ENCODE measurements at places on chromosomes 3 and 15.

- peaks cover 10% of the 10 kb centered on the region for H3K27me3 ChIP-seq
- H3K4me1 ChIP-seq = no peaks in the 10 kb centered on the region
- H3K36me3 ChIP-seq = no peaks in the 10 kb centered on the region
- DNase-seq = no peak
Observed at GRCh38 chr15:31446546-31446945, 119.9 kb downstream of the KLF13 start.

- no peak for DNase-seq
- H3K27ac ChIP-seq = no peak overlapping the region
- peaks cover 55% of the 10 kb centered on the region for H3K36me3 ChIP-seq
- no peaks in the 10 kb centered on the region for H3K4me1 ChIP-seq
- H3K27me3 ChIP-seq = no peaks in the 10 kb centered on the region
Observed at GRCh38 chr3:33687406-33688010, 30.5 kb downstream of the CLASP2 start.

GRCh38 chr3:175495331-175495730 is 636.2 kb downstream of the NAALADL2 start:
- no peak overlapping the region for H3K27ac ChIP-seq
- no peaks in the 10 kb centered on the region for H3K27me3 ChIP-seq
- no peak for DNase-seq
- H3K4me1 ChIP-seq = no peaks in the 10 kb centered on the region

DNA sequence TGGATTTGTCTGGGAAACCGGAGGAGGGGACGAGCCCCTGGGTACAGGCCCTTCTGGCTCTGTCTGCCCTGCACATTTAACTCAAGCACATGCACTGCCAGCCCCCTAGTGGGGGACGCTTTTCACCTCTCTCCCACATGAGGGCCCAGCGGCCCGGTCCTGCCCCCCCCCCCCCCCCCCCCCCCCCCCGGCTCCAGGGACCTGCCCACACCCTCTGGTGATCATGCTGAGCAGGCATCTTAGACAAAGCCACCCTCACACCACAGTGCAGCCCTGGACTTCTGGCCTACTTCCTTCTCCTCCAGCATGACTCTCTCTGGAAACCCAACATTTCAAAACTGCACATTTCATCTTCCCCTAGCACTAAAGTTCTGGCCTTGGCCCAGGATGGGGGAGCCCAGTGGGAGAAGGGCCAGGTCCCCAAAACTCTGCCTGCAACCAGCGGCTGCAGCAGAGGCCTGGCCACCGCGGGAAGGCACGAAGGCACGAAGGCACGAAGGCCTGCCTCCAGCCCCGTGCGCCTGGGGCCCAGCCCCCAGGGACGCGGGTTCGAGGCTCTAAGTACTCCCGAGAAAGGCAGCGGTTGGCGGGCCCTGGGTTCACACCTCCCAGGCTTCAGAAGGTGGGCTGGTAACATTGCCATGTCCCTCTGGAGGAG is 14.1 kb downstream of the KLF15 start:
- DNase-seq = peak; percentile 47
- no peaks in the 10 kb centered on the region for H3K27me3 ChIP-seq
- H3K36me3 ChIP-seq = no peaks in the 10 kb centered on the region
- H3K4me1 ChIP-seq = no peaks in the 10 kb centered on the region
- H3K4me3 ChIP-seq = no peak overlapping the region

DNA sequence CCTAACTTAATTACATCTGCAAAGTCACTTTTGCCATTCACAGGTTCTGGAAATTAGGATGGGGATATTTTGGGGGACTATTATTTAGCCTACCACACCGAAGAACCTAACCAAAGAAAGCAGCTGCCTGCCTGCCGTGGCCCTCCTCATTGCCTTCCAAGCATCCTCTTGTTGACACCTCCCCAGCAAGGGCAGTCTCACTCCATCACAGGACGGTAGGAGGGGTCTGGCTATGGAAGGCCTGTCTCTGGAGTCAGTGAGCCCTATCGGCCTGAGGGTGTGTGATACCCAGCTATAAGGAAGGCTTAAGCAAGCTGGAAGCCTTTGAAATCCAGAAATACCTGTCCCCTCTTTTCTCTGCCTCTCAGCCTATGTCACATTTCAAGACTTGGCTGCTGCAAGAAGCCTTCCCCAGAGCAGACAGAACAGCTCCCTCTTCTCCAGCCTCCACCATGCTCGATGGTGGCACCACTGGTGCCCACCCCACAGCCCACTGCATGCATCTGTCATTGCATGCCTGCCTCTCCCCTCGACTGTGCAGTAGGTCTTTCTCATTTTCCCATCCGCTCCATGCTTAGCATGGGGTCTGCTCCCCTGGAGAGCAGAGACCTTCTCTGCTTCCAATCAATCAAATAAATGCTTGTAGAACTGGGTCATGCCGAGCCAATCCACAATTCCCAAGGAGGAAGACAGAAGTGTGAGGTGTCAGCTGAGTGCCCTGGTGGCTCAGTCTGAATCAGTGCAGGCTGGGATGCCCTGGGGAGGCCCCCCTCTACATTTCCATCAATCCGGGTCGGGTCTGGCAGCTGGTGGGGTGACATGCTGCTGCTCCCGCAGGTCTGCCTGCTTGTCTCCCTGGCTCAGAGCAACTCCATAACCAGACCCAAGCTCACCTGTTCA is 23.9 kb upstream of the LOXL1 start:
- H3K4me1 ChIP-seq = no peaks in the 10 kb centered on the region
- peaks cover 7% of the 10 kb centered on the region for H3K27me3 ChIP-seq
- no peak overlapping the region for H3K4me3 ChIP-seq

DNA sequence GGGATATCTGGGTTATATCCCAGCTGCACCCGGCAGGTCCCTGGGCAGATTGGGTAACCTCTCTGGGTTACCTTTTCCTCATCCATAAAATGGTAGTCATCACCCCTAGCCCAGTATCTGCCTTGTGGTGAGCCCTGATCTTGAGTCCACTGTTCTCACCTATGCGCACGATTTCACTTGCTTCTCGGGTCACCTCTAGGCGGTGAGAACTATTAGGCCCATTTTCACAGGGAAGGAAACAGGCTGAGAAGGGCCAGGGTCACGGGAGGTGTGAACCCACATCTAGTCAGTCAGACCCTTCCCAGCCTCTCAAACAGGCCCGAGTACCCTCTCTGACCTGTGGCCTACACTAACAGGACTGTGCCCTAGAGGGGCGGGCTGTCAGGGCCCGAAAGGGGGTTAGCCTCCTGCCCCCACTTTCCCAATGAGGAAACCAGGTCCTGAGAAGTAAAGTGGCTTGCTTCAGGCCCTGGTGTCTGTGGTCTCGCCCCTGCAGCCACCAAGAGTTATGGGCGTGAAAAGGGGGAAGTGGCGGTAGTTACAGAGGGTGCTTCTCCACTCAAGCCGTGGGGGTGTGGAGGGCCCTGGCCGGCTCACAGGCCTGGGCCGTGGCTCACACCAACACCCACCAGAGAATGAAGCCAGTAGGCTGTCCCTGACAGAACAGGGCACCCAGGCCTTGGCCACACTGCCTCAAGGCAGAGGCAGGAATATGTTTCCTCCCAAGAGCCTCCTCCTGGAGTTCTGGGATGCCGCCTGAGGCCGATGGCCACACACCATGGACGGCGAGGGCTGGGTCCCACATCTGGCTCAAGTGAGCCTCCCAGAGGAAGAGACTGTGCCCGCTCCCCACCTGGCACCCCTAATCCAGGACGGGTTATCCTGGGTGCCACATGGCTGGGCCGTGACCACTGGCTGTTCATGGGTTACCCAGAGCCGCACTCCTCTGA is 19.5 kb downstream of the PSTPIP1 start:
- H3K4me1 ChIP-seq = no peaks in the 10 kb centered on the region
- no peak overlapping the region for H3K4me3 ChIP-seq
- H3K27ac ChIP-seq = no peak overlapping the region
- no peaks in the 10 kb centered on the region for H3K36me3 ChIP-seq
- H3K27me3 ChIP-seq = peaks cover 68% of the 10 kb centered on the region

DNA sequence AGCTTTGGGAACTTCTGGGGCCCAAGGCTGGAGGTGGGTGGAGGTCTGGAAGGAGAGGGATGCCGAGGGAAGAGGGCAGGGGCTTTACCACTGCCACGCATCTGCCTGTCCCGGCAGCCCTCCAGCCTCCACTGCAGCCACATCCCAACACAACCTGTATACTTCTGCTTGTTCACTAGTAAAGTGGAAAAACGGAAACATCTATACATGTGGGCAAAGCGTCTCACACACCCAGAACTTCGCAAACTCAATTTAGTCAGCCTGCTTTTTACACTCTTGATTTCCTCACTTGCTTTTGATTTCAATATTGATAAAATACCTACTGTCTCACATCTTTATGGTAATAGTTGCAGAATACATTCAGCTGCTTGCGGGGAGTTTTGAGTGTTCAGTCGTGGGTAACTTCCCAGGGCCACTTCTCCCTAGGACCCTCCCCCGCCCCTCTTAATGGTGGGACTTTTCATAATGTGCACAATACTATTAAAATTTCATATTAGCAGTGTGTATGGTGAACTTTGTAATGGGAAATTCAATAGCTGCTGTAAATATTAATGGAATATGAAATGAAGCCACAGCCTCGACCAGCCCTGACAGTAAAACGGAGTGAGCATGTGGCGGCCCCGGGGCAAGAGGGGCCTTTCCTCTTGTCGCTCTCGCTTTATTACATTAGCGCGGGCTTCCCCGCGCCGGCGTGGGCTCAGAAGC is 85.2 kb downstream of the NR2F2 start:
- H3K27me3 ChIP-seq = peaks cover 23% of the 10 kb centered on the region
- no peaks in the 10 kb centered on the region for H3K36me3 ChIP-seq
- no peak overlapping the region for H3K27ac ChIP-seq
- H3K4me1 ChIP-seq = peaks cover under 1% of the 10 kb centered on the region

DNA sequence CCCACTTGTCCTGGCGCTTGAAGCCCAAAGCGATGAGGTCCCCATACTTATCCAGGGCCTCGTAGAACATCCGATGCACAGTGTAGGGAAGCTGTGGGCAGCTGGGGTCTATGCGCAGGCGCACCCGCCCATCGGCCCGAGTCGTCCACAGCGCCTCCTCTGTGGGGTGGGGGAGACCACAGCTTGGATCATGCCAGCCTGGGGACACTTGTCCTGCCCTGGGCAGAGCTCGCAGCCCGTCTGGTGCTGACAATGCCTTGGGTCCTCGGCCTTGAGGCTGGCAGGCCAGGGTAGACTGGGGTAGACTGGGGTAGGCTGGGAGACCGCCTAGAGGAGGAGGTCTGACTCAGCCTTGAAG is 39.8 kb downstream of the ACSBG1 start:
- H3K4me3 ChIP-seq = no peak overlapping the region
- peaks cover 20% of the 10 kb centered on the region for H3K27me3 ChIP-seq
- H3K36me3 ChIP-seq = no peaks in the 10 kb centered on the region
- H3K27ac ChIP-seq = no peak overlapping the region

DNA sequence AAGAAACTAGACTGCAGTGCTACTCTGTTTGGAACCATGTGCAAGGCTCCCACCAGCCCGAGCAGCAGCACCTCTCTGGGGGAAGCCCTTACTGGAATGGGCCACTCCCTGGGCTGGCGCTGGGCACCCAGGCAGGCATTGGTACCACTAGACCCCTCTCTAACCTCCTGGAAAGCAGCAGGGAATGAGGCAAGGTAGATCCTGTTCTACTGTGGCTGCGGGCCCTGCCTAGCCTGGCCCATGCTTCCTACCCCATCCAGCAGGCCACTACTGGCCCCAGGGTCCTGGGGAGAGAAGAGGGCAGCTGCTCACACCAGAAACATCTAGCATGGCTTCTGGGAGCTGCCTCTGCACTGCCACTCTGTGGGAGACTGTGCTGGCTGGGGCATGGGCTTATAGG is 44.8 kb downstream of the MESD start:
- DNase-seq = no peak
- H3K27me3 ChIP-seq = no peaks in the 10 kb centered on the region
- no peak overlapping the region for H3K4me3 ChIP-seq

DNA sequence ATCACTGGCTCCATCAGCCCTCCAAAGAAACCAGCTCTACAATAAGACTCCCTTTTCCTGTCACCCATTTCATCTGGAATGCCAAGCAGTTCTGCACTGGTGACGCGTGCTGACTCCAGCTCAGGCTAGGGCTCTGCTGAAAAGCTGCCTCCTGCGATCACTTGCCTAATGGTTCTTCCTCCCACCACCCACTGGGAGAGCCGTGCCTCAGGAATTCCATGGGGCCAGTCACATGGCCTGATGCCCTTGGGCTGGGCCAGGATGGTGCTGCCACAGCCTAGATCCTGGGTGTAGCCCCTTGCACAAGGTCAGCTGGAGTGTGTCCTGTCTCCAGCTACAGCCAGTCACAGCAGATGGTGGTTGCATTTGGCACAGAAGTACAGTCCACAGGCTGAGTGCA is 98.9 kb downstream of the DNAJB8 start:
- H3K27me3 ChIP-seq = no peaks in the 10 kb centered on the region
- no peak overlapping the region for H3K27ac ChIP-seq
- H3K36me3 ChIP-seq = no peaks in the 10 kb centered on the region
- no peak overlapping the region for H3K4me3 ChIP-seq

GRCh38 chr3:197328198-197328597 is 29.8 kb upstream of the DLG1 start:
- H3K4me1 ChIP-seq = no peaks in the 10 kb centered on the region
- no peaks in the 10 kb centered on the region for H3K36me3 ChIP-seq
- H3K27me3 ChIP-seq = no peaks in the 10 kb centered on the region
- H3K4me3 ChIP-seq = no peak overlapping the region
- DNase-seq = no peak
- H3K27ac ChIP-seq = no peak overlapping the region

- no peak for DNase-seq
- no peaks in the 10 kb centered on the region for H3K36me3 ChIP-seq
- H3K27me3 ChIP-seq = peaks cover 64% of the 10 kb centered on the region
- no peak overlapping the region for H3K27ac ChIP-seq
- H3K4me1 ChIP-seq = no peaks in the 10 kb centered on the region
Observed at GRCh38 chr3:9121366-9122001, 128.0 kb downstream of the SRGAP3 start.

- H3K27me3 ChIP-seq = no peaks in the 10 kb centered on the region
- H3K27ac ChIP-seq = peak overlapping the region; percentile 73
- H3K4me3 ChIP-seq = no peak overlapping the region
- H3K4me1 ChIP-seq = peaks cover 45% of the 10 kb centered on the region
- H3K36me3 ChIP-seq = no peaks in the 10 kb centered on the region
- DNase-seq = peak; percentile 83
Observed at GRCh38 chr3:72338942-72339669, 509.1 kb downstream of the SHQ1 start.

GRCh38 chr3:15819043-15819442 is 21.3 kb upstream of the ANKRD28 start:
- peaks cover 3% of the 10 kb centered on the region for H3K4me1 ChIP-seq
- no peak for DNase-seq
- no peak overlapping the region for H3K27ac ChIP-seq
- no peaks in the 10 kb centered on the region for H3K27me3 ChIP-seq
- H3K36me3 ChIP-seq = no peaks in the 10 kb centered on the region
- no peak overlapping the region for H3K4me3 ChIP-seq

- no peaks in the 10 kb centered on the region for H3K27me3 ChIP-seq
- H3K27ac ChIP-seq = no peak overlapping the region
- H3K36me3 ChIP-seq = no peaks in the 10 kb centered on the region
Observed at GRCh38 chr3:27345959-27346865, 23.0 kb downstream of the NEK10 start.

- peak; percentile 16 for DNase-seq
- no peaks in the 10 kb centered on the region for H3K36me3 ChIP-seq
- H3K4me3 ChIP-seq = no peak overlapping the region
- peaks cover 2% of the 10 kb centered on the region for H3K4me1 ChIP-seq
- H3K27me3 ChIP-seq = no peaks in the 10 kb centered on the region
Observed at GRCh38 chr15:45201557-45201859, 13.7 kb upstream of the SHF start.
